ENCODE measurements at places on chromosomes 6 and 20.

DNA sequence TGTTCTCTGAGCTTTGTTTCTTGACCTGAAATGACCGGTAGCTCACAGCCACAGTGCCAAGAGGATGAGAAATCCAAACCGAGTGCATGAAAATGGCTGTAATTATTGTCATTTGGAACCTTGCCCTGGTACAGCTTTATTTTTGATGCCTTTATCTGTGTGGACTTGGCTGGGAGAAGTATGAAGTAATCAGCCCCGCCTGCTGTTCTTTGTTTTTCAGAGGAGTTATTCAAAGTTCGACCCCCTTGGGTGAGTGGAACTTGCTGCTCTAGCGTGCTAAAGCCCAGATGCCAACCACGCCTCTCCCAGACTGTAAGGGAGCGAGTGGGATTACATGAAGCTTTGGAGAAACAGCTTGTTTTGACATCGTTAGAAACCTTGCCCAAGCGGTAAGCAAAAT is 48.3 kb downstream of the ECT2L start:
- no peak for DNase-seq

GRCh38 chr6:161586887-161587286 is 313.0 kb upstream of the AGPAT4 start:
- DNase-seq, result no peak

- no peak for DNase-seq
These were observed 708.8 kb downstream of the EYS start for GRCh38 chr6:64998204-64998603.

DNA sequence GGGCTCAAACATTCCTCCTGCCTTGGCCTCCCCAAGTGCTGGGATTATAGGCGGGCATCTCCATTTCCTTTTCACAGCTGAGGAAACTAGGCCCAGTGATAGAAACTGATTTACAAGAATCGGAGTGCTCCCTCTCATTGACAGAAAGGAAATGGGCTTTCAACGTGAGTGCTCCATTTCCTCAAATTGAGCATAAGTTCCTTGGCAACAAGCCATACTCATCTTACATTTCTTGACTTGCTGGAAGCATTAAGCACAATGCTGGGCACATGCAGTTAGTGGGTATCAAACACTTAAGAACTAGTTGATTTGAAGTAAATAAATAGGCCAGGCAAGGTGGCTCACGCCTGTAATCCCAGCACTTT is 54.7 kb downstream of the FGD2 start:
- DNase-seq, result no peak

- no peak for DNase-seq
These were observed 471.8 kb upstream of the AGPAT4 start for GRCh38 chr6:161745594-161746141.

- no peak for DNase-seq
These were observed 356 bp downstream of the TBXT start for GRCh38 chr6:166167258-166167731.

DNA sequence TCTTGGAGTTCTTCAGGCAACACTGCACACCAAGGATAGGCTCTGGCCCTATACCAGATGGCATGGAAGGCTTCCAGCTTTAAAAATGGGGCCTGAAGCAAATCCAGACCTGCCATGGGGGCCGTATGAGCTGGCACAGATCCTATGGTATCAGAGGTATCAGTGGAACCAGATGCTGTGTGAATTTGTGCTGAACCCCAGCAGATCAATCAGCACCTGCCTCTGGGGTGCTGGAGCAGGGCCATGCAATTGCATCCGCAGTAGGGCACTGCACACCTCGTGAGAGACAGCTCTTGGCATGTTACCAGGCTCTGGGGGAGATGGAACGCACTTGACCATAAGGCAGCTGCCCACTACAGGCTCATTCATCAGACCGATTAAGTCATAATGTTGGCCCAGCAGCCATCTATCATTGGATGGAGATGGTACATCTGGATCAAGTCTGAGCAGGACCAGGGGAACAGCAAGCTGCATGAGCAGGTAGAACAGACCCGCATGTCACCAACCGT is 221.5 kb downstream of the MYLK4 start:
- no peak for DNase-seq

- DNase-seq, result no peak
These were observed 67.1 kb downstream of the GFOD1 start for GRCh38 chr6:13420269-13420668.

- DNase-seq, result no peak
These were observed 145.8 kb downstream of the OR2B2 start for GRCh38 chr6:27766405-27766804.

DNA sequence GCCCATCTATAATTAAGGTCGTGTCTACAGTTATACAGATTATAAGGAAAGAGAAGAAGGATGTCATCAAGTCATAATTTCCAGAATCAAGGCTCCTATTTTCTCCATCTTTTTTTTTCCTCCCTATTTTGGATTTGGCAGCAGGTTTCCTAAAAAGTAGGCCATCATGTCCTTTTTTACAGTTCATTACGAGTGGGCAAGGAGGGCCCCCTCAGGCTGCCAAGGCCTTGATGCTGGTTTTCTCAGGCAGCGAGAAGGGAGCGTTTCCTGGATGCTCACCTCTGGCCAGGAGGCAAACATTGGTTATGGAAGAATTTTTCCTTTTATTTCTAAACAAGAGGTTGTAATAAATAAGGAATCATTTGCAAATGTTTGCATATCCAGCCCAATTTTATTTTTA is 414.6 kb downstream of the DHX35 start:
- DNase-seq, result no peak

- DNase-seq, result no peak
These were observed 104.8 kb downstream of the AGPAT4 start for GRCh38 chr6:161169035-161169434.

GRCh38 chr20:62677678-62678077 is 31.0 kb upstream of the NTSR1 start:
- DNase-seq, result no peak

GRCh38 chr6:89675949-89676748 is 37.6 kb upstream of the LYRM2 start:
- DNase-seq, result no peak

- no peak for DNase-seq
These were observed 82.6 kb downstream of the OR2B2 start for GRCh38 chr6:27829453-27830211.

Data from esophagus squamous epithelium (tissue), 5 donors.